ENCODE measurements at places on chromosomes 6 and 20.

- no peak for DNase-seq
Measured at GRCh38 chr6:49202924-49203536, 260.0 kb downstream of the MMUT start.

DNA sequence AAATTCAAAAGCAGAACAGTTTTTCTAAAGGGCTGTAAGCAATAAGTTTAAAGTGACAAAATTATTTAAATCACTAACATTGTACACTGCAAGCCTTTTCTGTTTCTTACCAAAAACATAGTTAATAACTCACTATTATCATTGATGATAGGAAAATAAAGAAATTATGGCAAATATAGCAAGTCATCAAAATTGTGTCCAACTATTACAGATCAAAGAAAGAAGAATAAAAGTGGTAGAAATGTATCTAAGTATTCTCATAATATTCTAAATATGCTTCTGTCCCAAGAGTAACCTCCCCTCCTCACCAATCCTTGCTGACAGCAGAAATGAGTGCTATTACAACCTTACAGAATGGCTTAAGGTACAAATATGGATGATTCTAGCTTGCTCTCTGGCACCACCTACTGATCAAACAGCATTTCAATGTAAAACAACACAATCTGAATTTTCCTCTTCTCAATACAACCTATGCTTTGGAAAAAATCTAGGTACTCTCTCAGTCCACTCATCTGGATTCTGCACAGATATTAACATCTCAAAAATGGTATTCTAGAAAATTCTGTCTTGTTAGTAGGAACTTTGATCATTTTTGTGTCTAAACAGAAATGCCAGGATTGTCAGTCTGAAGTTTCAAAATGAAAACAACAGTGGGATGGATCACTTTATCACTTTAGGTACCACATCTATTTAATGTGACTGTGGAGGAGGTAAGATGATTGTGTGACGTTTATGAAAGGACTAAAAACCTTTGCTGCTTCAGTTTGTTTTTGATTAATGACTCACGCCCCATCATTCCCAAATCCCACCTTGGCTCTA lies 40.9 kb downstream of the ZFP64 start:
- peak; percentile 41 for DNase-seq

GRCh38 chr6:85463621-85464259 lies 13.9 kb downstream of the NT5E start:
- DNase-seq, result no peak

- DNase-seq, result no peak
Measured at GRCh38 chr20:3730803-3731672, 1.4 kb upstream of the HSPA12B start.

DNA sequence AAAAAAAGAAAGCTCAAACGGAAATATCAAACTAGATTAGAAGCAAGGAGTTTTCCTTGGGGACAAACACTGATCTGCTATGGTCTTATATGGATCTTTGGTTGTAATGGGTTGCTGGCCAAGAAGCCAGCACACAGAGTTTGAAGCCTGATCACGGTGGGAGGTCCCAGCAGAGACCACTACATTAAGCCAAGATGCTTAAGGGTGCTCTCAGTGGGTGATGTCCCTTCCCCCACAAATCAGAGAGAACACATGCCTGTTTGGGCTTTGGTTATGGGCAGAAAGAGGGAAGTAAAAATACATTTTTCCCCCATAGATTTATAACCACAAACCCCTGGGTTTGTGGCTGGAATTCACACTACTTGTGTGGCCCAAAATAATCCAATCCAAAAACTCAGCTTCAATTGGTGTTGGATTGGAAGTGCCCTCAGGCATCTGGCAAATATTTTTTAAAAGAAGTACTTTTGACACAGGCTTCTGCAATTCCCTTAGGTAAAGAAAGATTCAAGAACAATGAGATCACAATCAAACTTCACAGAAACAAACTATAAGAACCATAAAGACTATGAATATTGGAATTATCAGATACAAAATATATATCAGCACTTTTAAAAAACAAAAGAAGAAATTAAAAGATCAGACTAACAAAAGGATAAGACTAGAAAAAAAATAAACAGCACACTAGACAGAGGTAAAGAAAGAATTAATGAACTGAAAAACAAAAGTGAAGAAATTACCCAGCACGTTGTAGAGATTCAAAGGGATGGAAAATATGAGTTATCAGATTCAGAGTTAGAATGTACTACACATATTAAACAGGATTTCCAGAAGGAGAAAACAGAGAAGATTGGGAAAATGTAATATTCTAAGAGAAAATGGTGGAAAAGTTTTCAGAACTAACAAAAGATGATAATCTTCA lies 44.7 kb downstream of the ESF1 start:
- no peak for DNase-seq

DNA sequence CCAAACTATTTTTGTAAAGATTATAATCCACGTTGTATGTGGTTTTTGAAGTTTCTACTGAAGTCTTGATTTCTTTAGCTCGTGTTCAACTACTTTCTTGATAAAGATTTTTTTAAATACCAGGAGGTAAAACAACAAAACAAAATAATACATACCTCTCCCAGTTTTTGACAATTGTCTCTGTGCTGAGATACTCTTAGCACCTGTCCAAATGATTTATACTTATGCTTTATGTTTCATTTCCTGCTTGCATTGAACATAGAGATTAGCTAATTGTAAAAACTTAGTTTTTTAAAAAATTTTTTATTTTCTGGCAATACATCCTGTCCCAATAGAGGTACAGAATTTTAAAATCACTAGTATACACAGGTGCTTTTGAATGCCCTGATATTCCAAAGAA lies 506.9 kb upstream of the ADGRB3 start:
- DNase-seq, result no peak

- DNase-seq, result no peak
Measured at GRCh38 chr20:48709744-48710143, 118.1 kb downstream of the PREX1 start.
